SW480 (cell line): ENCODE measurements at places on chromosomes 7 and 10.

DNA sequence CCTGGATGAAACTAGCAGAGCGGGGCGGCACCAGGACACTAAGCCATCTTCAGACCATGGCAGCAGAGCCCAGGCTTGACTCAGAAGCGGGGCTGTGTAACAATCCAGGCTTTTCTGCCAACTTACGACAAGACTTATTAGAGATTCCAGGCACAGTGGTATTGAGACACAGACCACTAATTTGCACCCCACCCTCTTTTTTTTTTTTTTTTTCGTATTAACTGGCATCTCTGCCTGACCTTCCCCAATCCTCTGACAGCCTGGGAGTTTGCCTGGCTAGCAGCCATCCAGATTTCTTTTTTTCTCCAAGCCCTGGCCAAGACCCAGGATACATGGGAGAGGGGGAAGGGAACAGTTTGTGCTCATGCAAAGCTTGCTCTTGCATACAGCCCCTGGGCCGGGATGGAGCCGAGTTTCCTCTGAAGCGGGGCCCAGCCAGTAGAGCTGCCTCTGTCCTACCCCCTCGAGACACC is 182.4 kb downstream of the PLXNA4 start:
- no peak for DNase-seq

- DNase-seq: no peak
These were observed 180.4 kb downstream of the TMEM26 start for GRCh38 chr10:61272781-61273180.

- DNase-seq: peak; percentile 86
These were observed 10.5 kb upstream of the MTPAP start for GRCh38 chr10:30359373-30360206.

DNA sequence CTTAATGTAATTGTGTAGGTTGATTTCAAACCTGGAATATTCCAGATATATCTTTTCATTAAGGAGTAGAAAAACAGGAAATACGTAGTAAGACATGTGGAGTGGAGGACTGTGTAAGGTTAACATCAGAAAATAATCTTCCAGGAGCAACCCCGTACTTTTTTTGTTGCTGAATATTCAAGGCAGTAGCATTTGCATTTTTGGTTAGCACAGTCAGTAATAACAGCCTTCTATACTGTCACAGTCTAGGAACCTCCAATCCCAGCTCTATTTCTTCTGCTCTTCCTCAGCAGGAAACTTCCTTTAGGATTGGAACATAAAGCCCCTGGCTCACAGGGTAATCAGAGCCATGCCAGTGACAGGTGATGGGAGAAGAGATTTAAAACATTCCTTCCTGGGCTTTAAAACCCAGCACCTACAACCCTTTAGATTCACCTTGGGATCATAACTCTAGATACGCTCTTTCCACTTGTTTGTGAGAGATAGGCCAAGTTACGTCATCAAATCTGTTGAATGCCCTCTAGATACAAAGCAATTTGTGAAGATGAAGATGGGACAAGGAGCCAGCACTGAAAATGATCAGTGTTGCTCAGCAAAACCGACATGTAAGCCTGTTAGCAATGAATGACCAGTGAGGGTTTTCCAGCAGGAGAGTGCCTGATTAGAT is 248.5 kb upstream of the NPY start:
- DNase-seq: no peak

- peak; percentile 84 for DNase-seq
These were observed 17.8 kb upstream of the PDLIM1 start for GRCh38 chr10:95308389-95309302.
